ENCODE measurements at places on chromosomes 6 and 20. TPM values are rescaled to one million over a fixed set of nuclear protein-coding genes. Genes with fewer than 3 reads are reported as not detected.

SEMG1 gene
- total RNA-seq: not detected

OPRL1 gene
- total RNA-seq: 13.5 TPM

NR2E1 gene
- total RNA-seq: 6.1 TPM

RPS6KA2 gene
- total RNA-seq: 24.9 TPM

SYCP2 gene
- total RNA-seq: 4.1 TPM

OR2B6 gene
- not detected for total RNA-seq

PPIL6 gene
- 37.9 TPM for total RNA-seq

DNAH8 gene
- total RNA-seq: under 0.01 TPM

GPR6 gene
- total RNA-seq: 7.3 TPM

C6orf163 gene
- 4.9 TPM for total RNA-seq

OR2H2 gene
- not detected for total RNA-seq

TNFRSF6B gene
- not detected for total RNA-seq

PDYN gene
- 16.3 TPM for total RNA-seq

SLC17A9 gene
- under 0.01 TPM for total RNA-seq

ZSCAN23 gene
- total RNA-seq: 11.0 TPM

FGD2 gene
- 0.82 TPM for total RNA-seq

VSX1 gene
- total RNA-seq: not detected

HLA-DRB1 gene
- total RNA-seq: 3.7 TPM

NRSN1 gene
- total RNA-seq: 22.0 TPM

IMPG1 gene
- not detected for total RNA-seq

MUCL3 gene
- total RNA-seq: not detected

TMEM239 gene
- not detected for total RNA-seq

PPP1R14C gene
- total RNA-seq: 59.1 TPM

MANEA gene
- total RNA-seq: 16.7 TPM

FAM50B gene
- 22.0 TPM for total RNA-seq

MATN4 gene
- under 0.01 TPM for total RNA-seq

GSTA1 gene
- not detected for total RNA-seq

RAET1L gene
- total RNA-seq: not detected

PRDM1 gene
- 1.6 TPM for total RNA-seq

KIZ gene
- 6.9 TPM for total RNA-seq

PRR18 gene
- under 0.01 TPM for total RNA-seq

UBD gene
- not detected for total RNA-seq

EDN3 gene
- 0.82 TPM for total RNA-seq

HCRTR2 gene
- 30.6 TPM for total RNA-seq

NXT1 gene
- total RNA-seq: 20.4 TPM

TUBB2A gene
- 1,551 TPM for total RNA-seq

SLC2A10 gene
- total RNA-seq: 3.7 TPM

HIVEP1 gene
- 13.0 TPM for total RNA-seq

ATP6V1G2 gene
- total RNA-seq: 54.6 TPM

HLA-DOB gene
- not detected for total RNA-seq

ASIP gene
- not detected for total RNA-seq

TAGAP gene
- total RNA-seq: 0.82 TPM

TXNDC5 gene
- total RNA-seq: 38.7 TPM

PNLDC1 gene
- total RNA-seq: not detected

CALHM4 gene
- not detected for total RNA-seq

LAMA2 gene
- 11.4 TPM for total RNA-seq

PRDM13 gene
- total RNA-seq: not detected

KIF25 gene
- 0.41 TPM for total RNA-seq

NKX2-4 gene
- not detected for total RNA-seq

CRISP2 gene
- total RNA-seq: 0.82 TPM

GJA10 gene
- not detected for total RNA-seq

AIF1 gene
- total RNA-seq: 6.9 TPM

ASF1A gene
- 40.4 TPM for total RNA-seq
